Activated CD4-positive, alpha-beta T cell treated with anti-CD3 and anti-CD28 coated beads, Interleukin-2, amount 50 U/mL, for 48 hours (primary cell): ENCODE measurements at places on chromosomes 1 and 21.
A peak's percentile ranks its signal among the peaks of the same experiment; 100 is the strongest.

DNA sequence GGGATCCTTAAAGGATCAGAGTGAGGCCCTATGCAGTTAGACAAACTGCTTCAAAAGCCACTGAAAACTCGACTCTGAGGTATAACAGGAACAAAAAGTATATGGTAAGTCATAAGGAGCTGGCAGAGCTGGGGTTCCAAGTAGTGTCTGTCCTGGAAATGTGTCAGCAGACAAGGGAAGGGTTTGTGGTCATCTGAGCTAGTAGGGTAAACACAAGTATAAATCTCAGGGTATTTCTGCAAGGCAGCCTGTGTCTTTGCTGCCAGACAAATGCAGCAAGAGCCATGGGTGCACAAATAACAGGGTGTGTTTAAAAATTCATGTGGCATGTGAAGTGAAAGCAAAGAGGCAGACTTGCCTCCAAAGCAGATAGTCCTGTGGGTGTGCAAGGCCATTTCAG, 759.0 kb upstream of the ADAMTS5 start:
- no peak for DNase-seq

DNA sequence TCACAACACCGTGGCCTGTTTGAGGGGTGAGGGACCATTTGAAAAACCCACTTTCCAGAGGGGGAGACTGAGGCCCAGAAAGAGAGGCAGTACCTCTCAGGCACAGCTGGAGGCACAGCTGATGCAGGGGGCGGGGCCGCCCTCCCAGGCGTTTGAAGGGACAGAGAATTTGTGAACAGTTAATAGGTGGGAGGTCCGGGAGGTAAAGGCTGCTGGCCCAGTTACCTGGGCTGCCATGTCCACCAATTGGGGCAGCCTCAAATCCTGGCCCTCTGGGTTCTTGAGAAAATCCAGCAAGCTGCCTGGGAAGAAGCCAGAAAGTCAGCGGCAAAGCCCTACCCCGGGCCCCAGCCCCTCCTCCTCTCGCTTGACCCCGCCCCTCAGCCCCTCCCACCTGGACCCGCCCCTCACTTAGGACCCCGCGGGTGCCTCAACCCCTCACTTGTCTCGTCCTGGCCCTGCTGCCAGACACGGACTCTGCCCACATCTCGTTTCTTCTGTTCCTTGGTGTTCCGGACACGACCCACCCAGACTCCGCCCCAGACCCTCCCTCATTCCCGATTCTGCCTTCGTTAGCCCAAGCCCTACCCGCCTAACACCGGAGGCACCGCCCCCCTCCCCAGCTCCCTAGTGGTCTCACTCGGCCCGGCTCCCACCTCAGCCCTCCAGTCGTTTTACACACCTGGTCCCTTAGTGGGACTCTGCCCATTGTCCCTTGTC, 10.8 kb upstream of the AHDC1 start:
- no peak for DNase-seq

GRCh38 chr1:81999364-81999763, 198.6 kb downstream of the ADGRL2 start:
- DNase-seq: no peak

DNA sequence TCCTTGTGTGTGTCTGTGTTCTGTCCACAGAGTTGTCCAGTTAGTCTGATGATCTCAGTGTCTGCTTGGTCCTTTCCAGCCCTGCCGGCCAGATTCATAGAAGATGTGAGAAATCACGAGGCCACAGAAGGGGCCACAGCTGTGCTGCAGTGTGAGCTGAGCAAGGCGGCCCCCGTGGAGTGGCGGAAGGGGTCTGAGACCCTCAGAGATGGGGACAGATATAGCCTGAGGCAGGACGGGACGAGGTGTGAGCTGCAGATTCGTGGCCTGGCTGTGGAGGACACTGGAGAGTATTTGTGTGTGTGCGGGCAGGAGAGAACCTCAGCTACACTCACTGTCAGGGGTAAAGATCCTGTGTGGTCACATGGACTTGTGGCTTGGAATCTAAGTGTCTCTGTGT, 95.8 kb downstream of the OBSCN start:
- no peak for DNase-seq

- no peak for DNase-seq
These were observed 46.5 kb upstream of the GREM2 start for GRCh38 chr1:240658312-240658960.

GRCh38 chr1:95086949-95087533, 14.3 kb upstream of the ALG14 start:
- no peak for DNase-seq

- DNase-seq: no peak
These were observed 55.8 kb downstream of the MAP3K7CL start for GRCh38 chr21:29186246-29186645.

- DNase-seq: no peak
These were observed 16.9 kb upstream of the THRAP3 start for GRCh38 chr1:36207339-36207738.

GRCh38 chr1:13766592-13767564, 66.9 kb downstream of the PRDM2 start:
- no peak for DNase-seq

GRCh38 chr1:213264531-213264930, 213.5 kb downstream of the RPS6KC1 start:
- DNase-seq: no peak

DNA sequence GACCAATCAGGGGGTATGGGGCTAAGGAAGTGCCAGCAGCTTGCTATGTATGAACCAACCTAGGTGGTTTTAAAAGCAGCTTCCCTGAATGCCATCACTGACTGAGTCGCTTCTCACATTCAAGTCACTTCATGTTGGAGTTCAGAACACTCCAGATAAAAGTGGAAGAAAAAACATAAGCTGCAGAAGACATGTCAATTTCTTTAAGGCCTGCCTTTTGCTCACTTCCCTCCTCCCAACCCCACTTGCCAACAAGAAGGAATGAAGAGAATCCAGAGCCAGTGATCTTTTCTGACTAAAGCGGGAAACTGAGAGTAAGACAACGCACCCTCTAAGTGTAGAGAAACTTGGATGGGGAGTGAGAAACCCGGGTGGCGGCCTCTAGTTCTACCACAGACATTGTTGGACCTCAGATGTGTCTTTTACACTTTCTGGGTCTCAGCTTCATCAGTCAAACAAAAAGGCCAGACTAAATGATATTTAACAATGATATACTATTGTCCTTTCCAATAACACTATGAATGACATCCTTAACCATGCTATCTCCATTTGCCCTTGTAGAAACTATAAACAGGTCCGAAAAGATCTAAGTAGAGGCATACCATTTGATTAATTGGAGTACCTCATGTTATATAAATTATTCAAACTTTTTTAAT, 54.1 kb downstream of the LUZP1 start:
- DNase-seq: no peak

- DNase-seq: no peak
These were observed 14.5 kb upstream of the TTF2 start for GRCh38 chr1:117045644-117046043.

- no peak for DNase-seq
These were observed 23.3 kb downstream of the ETNK2 start for GRCh38 chr1:204128464-204128963.

DNA sequence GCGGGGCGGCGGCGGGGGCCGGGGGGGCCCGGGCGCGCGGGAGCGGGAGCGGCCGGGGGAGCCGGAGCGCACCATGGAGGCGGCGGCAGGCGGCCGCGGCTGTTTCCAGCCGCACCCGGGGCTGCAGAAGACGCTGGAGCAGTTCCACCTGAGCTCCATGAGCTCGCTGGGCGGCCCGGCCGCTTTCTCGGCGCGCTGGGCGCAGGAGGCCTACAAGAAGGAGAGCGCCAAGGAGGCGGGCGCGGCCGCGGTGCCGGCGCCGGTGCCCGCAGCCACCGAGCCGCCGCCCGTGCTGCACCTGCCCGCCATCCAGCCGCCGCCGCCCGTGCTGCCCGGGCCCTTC, 546 bp downstream of the SKI start:
- no peak for DNase-seq

GRCh38 chr1:223006371-223006770, 136.7 kb downstream of the TLR5 start:
- no peak for DNase-seq

DNA sequence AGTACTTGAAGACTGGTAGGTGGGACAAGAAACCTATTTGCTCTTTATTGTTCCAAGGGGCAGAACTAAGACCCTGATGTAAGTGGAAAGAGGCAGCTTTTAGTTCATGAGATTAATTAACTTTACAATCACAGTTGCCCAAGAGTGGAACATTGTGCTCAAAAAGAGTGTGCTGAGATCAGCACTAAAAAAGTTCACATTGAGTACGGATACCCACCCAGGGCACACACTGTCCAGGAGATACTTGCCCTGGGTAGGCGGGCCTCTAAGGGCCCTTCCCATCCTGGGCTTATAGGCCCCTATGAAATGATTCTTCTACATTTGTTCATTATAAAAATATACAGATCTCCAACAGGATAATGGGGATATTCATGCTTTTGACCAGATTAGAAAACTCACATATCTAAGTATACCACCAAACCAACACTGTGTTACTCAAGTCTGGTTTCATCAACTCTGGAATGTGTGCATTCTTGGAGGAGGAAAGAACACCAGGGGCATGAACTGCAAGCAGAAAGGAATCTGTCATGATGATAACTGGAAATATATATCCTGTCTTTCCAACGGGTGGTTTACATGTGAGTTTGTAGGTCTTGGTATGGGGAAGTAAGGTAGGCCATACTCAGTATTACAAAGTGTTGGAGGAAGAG, 626.2 kb downstream of the SMYD3 start:
- DNase-seq: no peak

- no peak for DNase-seq
These were observed 9.6 kb downstream of the PRCC start for GRCh38 chr1:156776942-156777341.

DNA sequence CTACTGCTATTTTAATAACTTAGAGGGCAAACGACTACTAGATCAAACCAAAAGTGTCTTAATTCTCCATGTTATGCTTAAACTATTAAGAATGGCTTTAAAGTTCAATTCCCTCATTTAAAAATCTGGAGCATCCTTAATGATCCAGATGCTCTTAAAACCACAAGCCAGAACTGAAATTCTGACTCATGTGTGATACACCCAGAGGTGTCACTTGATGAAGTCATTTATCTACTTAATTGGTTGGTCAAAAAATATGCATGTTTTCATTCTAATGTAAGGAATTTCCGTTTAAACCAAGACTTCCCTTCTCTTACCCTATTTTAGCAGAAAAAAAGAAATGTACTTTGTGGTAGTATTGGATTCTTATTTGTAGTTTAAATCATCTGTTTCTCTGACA, 1261.2 kb upstream of the B3GALT2 start:
- DNase-seq: no peak

DNA sequence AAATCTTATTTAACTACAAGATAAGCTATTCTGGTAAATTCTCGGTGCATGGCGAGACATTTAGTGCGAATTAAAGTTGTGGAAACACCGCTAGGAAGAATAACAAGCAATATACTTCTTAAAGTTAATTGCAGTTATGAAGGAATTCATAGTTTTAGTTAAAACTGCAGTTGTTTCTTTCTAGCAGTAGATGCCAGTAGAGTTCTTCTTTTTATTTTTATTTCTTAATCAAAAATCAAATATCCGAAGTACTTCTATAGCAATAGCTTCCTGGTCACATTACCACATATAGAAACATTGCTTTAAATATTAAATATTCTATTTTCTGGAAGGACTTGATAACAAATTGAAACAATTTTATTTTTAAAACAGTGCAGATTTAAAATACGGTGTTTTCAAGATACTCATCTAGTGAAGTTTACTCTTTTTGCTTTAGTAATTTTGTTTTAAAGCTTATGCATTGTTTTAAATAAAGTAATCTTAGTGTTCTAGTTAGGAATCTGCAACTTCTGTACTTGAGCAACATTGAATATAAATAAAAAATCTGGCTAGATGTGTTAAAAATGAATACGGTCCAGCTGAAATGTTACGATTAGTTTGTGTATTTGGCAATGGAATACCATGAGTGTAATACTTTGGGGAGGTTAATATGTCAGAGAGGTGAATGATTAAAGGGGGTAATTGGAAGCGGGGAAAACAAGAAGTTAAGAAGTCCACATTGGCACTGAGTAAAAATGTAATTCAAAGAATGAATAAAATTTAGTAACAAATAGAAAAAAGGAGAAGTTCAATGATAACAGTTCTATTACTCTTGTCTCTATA, 2.7 kb upstream of the PRKACB start:
- no peak for DNase-seq

DNA sequence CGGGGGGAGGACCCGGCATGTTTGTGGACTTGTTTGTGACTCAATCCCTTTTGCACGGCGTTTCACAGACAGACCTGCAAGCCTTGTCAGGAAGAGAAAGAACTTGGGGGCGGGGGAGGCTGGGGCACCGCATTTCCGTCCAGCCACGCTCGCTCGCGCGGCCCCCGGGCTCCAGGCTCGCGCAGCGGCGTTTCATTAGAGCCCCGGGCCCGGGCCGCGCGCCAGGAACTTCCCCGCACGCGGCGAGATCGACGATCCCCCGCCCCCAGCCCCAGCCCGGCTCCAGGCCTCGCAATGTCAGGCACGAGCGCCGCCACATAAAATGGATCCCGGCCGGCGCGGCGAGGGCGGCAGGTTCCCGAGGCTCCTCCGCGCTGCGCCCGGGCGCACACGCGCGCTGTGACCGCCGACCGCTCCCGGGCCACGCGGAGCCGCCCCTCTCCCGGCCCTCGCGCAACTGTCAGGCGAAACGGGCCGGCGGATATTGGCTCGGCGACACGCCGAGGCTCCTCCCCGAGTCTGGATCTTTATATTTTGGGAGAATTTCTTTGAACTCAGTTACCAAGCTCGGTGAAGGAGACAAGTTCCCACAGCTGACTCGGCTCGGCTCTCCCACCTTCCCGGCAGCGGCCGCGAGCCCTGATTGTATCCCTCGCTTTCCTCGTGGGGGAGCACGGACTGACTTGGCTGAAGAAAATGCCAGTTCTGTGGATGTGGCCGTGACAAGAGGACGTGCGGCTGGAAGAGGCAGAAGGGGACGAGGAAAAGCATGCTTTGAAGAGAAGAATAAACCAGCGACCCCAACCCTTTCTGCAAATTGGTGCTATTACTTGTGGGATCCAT, at the start of gene KIF26B:
KIF26B (plus strand) TSS at position 557 of the 843 bp plus-strand sequence. CDS start 440 bp downstream, outside the sequence.
- DNase-seq: peak; percentile 38

GRCh38 chr1:153539395-153540093, 1.2 kb downstream of the S100A5 start:
- DNase-seq: no peak

DNA sequence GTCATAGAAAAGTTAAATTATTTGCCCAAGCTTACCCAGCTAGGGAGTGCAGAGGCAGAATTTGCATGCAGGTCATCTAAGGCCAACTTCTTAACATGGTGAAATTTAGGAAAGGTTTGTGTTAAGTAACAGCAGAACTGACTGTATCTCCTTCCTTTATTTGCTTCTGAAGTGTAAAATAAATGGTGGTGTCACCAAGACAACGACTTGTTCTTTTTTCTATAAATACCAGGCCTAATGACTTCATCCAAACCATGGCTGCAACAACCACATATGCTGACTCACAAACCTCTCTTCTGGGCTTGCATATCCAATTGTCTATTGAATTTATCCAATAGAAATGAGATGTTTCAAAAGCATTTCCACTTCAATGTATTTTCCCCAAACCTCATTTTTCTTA, 19.1 kb downstream of the COL24A1 start:
- no peak for DNase-seq
